ENCODE measurements at places on chromosomes 7 and 10. TPM values are rescaled to one million over a fixed set of nuclear protein-coding genes. Genes with fewer than 3 reads are reported as not detected.
A peak's percentile ranks its signal among the peaks of the same experiment; 100 is the strongest.

- DNase-seq = no peak
Observed at GRCh38 chr10:80077869-80078447, 507 bp upstream of the TMEM254 start.

- DNase-seq = no peak
Observed at GRCh38 chr10:79447911-79448731, 2.7 kb upstream of the ZCCHC24 start.

NPSR1 gene
- total RNA-seq = not detected

DNA sequence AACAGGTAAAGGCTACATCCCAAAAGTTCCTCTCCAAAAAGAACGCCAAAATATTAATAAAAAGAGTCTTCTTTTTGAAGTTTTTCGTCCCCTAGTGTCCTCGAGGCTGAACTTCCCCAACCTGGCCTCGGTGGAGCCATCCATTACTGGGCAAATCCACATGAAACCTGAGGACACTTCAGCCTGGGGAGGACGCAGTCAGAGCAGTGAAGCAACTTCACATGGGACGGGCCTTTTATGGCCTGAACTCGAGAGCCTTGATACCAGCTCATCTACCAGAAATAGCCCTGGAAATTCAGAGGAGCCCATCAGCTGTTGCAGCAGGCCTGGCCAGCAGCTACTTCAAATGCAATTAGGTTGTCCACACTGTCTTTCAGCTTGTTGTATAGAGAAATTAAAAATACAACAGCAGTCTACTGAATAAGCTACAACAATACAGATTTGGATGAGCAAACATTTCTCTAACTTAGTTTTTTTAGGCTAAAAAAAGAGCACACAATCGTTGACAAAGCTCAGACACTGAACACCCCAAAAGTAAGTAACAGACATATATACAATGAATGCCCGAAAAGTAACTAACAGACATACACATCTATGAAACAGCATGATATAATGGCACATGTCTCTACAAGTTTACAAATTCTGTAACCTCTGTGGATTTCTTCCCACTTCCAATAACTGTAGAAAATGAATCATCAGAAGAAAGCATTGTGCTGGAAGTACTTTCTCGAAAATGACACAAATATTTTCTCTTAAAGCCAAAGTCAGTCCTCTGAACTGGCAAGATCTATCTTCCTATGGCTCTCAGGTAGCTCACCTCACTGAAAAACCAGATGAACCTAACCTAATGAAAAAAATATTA is at the start of gene SVIL:
TSS of gene SVIL (minus strand) at position 208 of the 862 bp plus-strand sequence. CDS start 79,913 bp downstream, outside the sequence.
- peak; percentile 33 for DNase-seq

- no peak for DNase-seq
Observed at GRCh38 chr7:46492466-46492865, 571.4 kb upstream of the IGFBP3 start.

DNA sequence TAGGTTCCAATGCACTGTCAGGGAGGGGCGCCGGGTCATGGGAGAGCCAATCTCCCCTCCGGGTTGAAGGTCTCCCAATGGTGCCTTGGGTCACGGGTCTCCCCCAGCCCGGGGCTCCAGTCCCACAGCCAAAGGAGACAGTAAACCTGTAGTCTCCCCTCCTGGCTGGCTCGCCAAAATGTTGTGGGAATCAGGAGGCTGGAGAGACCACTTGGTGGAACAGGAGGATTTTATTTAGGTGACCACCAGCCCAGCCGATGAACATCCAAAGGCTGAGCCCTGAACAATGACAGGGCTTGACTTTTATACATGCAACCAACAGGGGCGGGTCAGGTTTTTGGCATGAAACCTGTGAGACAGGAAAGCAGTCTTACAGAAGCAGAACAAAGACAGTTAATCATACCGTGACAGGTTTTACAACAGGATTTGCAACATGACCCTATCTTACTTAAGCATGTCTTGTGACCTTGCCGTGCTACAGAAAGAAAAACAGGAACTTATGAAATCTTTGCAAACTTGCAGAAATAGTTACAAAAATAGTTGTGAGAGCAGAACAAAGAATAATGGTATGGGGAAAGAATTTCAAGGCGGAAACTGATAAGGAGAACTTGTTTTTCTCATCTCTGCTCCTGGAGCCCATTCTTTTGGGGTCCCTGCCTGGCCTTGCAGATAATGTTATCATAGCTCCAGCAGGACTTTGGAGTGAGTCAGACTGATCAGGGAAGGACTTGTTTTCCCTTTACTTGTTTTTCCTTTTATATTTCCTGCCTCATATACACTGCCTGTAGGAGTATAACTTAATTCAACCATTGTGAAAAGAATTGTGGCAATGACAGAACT is 7.1 kb downstream of the ERV3-1 start:
- no peak for DNase-seq

DNA sequence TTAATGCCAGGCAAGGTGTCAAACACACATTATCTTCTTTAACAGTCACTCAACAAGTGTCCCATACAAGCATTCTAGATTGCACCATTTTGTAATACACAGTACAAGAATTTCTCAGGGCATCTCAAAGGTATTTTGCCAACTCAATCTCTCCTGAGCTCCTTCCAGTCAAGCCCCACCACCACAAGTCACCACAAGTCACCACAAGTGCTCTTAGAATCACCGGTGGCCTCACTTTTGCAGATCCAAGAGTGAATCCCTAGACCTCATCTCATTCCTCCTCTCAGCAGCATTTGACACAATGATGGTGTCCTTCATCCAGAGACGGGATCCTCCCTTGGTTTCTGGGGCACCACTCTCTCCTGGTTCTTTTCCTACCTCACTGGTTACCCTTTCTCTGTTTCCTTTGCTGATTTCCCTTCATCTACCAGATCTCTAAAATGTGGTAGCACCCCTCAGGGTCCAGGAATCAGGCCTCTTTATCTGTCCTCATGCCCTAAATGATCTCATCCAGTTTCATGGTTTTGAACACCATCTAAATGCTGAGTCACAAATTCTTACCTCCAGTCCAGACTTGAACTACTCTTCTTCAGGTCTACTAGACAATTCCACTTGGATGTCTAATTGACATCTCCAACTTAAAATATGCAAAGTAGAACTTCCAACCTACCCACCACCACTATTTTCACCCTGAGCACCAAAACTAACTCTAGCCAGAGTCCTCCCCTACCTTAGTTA is 26.9 kb downstream of the VPS41 start:
- DNase-seq = no peak

DNA sequence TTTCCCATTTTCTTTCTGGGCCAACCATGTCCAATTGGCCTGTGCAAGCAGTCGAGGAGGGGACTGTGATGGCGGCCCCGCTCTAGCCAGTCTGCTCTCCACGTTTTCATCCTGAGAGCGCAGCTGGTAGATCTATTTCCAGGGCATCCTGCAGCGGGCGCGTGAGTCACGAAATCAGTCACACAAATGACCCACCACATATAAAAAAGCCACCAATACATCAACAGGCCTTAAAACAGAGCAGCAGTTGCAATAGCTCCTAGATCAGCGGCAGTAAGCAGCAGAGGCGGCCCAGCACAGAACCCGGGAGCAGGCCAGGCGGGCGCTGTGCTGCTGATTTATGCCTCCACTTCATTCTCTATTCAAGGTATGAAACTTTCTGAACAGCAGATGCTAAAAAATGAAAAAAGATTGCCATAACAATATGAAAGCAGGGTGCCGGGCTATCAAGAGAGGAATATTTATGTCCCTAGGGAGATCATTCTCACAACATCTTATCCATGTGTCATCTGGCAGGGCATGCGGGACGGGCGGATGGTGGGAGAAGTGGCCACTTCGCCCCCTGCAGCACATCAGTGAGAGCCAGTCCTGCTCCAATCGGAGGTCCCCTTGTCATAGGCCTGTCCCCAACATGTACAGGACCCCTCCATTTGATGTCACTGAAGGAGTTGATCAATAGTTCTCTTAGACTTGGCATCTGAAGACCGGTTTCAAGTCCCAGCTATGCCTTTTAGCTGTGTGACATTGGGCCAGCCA is 98.0 kb upstream of the GPR26 start:
- no peak for DNase-seq

GRCh38 chr10:94000638-94001415 is 7.1 kb downstream of the PLCE1 start:
- no peak for DNase-seq

- DNase-seq = no peak
Observed at GRCh38 chr10:8533462-8533861, 479.0 kb downstream of the GATA3 start.

NUTM2B gene
- 0.84 TPM for total RNA-seq

DNA sequence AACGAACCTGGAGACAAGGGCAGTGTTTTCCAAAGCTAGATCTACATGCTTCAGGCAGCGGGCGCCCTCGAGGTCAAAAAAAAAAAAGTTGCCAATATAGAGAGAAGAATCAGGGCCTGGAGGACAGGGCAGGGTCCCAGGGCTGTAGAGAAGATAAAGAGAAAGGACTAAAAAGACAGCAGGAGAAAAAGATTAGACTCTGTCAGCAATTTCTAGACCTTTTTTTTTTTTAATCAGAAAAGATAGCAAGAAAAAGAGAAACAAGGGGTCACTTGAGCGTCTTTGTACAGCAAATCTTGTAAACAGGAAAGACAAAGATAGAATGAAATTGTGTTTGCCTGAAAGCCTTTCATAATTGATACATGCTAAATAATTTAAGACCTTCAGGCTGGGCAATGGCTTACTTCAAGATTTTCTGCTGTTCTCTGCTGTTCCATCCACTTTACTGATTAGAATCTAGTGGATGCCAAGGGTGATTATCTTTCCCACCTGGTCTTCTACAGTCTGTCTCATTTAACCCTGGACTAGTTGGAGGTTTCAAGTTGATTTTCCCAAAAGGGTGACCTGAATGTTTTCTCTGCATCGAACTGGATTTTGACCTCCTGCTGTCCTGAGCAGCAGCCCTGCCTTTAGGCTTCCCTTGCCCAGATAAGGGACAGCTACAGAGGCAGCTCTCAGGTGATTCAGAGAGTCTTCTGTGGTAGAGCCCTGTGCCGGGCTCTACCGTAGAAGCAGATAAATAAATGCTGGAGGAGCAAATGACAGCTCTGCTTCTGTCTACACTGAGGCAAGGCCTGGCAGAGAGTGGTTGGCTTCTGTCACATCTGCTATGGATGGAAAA is 5.1 kb downstream of the LMOD2 start:
- no peak for DNase-seq

DNA sequence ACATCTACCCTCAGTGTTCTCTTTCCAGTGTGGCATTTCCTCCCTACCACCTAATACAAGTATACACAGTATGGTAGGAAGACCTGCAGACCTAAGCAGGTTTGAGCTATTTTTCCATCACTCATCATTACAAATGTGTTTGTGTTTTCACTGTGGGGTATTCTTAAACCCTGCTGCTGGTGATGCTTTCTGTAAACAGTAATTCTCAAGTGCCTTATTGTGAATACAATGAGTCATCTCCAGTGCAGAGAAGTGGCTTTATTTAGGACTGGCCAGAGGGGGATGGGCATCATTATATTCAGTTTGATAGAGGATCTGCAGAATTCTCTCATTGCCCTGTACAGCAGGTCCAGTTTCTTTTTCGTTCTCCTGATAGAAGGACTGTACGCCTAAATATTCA is 63.7 kb downstream of the GRM8 start:
- peak; percentile 89 for DNase-seq

GRCh38 chr10:13346283-13347042 is 1.6 kb downstream of the SEPHS1 start:
- DNase-seq = no peak

C7orf33 gene
- not detected for total RNA-seq

- no peak for DNase-seq
Observed at GRCh38 chr7:1591876-1592275, 22.0 kb upstream of the PSMG3 start.

GRCh38 chr10:24727786-24728185 is 4.1 kb upstream of the ARHGAP21 start:
- DNase-seq = no peak

- no peak for DNase-seq
Observed at GRCh38 chr10:71476228-71477011, 79.7 kb downstream of the CDH23 start.

GRCh38 chr7:12458520-12459131 is 55.0 kb upstream of the VWDE start:
- peak; percentile 67 for DNase-seq

DNA sequence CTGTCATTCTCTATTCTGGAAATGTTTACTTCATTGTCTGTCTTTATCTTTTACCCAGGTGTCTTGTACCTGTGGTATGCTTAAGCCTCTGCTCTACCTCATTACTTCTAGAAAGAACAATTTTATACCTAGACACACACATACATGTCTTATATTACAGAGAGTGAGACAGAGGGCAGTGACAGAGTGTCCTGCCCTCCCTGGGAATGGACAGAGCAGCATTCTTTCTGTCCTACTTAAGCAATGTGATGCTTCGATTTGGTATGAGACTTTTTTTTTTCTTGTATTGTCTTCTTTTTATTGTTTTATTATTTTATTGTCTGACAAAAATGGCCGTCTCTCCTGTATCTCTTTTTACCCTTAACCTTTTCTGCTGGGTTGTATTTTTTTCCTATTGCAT is 286.1 kb downstream of the EXOC4 start:
- no peak for DNase-seq

GRCh38 chr7:146720195-146720594 is 603.6 kb downstream of the CNTNAP2 start:
- DNase-seq = no peak

CAMK2B gene
- not detected for total RNA-seq

- DNase-seq = peak; percentile 99
Observed at GRCh38 chr7:47669178-47669891, 87.4 kb upstream of the TNS3 start.

CRPPA gene
- not detected for total RNA-seq

DNA sequence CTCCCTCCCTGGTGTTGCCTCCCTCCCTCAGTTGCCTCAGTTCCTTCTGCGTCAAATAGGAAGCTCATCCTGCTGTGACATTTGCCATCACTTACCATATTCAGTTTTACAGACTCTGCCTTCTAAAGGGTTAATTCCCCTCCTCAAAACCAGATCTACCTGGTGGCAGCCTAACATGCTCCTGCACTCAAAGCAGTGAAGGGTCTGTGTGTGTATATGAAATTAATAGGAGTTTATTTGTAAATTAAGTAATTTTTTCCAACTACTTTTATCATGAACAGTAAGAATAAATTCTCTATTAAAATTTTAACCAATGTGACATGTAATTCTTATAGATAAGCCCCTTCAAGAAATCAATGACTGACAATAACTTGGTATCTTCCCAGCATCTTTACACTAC is 158.6 kb upstream of the INSYN2A start:
- DNase-seq = no peak

DNA sequence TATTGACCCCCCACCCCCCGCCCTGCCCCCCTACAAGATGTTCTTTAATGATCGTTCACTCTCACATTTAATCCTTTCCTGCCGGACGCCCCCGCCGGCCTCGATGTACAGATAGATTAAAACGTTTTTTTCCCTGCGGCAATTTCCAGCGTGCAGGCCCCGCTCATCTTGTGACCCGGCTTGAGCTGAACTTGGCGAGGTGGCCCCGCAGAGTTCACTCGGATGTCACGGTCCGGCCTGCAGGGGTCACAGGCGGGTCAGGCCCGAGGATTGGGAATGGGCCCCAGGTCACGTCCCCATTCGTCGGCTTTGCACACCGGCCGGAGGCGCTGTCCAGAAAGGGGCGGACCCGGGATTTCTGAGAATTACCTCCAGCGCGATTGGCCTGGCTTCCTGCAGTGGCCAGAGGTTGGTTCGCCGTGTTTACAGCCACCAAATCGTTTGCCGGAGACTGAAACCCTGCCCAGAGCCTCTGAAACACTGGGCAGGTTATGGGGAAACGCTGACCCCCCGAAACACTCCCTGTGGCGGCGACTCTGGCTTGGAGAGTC is 1.9 kb upstream of the CYP26A1 start:
- DNase-seq = no peak
